Large intestine (tissue), 12 donors: ENCODE measurements at places on chromosomes 12 and 14. TPM values are rescaled to one million over a fixed set of nuclear protein-coding genes. Genes with fewer than 3 reads are reported as not detected.

ENDOU gene
- polyA plus RNA-seq, result 1.8 TPM

MANSC4 gene
- 0.19 TPM for polyA plus RNA-seq

KCNA5 gene
- 0.79 TPM for polyA plus RNA-seq

SLC6A12 gene
- polyA plus RNA-seq, result 0.27 TPM

KANSL2 gene
- 33.8 TPM for polyA plus RNA-seq

SLC25A47 gene
- 0.37 TPM for polyA plus RNA-seq

MANSC1 gene
- polyA plus RNA-seq, result 30.1 TPM

CHPT1 gene
- 174 TPM for polyA plus RNA-seq

GRCh38 chr14:101200008-101200649 is 296.6 kb upstream of the RTL1 start:
- DNase-seq, result no peak

GRCh38 chr14:83780321-83780720 is 1749.6 kb upstream of the FLRT2 start:
- DNase-seq, result no peak

DNA sequence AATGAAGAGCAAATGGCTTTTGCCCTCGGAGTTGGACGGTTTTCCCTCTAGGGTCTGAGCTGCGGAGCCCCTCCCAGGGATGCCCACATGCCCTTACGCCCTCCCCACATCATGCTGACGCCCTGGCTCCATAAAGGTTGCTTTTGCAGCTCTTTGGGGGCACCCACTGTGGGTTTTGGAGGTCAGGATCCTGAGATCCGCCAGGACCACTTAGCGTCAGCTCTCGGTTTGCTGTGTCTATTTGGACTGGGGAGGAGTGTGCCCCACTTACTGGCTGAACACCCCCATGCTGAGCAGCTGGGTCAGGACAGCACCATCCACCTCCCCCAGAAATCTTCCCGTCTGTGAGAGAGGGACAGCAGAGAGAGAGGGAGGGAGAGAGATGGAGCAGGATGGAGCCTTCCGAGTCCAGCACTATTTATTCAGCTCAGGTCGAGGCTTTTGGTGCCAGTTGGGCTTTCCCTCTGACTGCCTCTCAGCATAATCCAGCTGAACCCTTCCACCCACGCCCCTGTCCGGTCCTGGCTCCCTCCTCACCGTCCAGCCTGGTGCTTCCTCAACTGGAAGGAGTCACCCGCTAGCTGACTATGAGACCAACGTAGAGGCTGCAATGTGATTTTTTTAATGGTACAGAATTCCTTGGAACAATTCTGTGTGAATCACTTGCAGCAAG is 18.9 kb upstream of the LRTM2 start:
- no peak for DNase-seq

- DNase-seq, result no peak
Observed at GRCh38 chr12:40898505-40898904, 206.3 kb downstream of the CNTN1 start.

- DNase-seq, result no peak
Observed at GRCh38 chr12:52149182-52149641, 42.6 kb downstream of the KRT80 start.

GRCh38 chr14:101073598-101073965 is 170.1 kb upstream of the RTL1 start:
- no peak for DNase-seq

DNA sequence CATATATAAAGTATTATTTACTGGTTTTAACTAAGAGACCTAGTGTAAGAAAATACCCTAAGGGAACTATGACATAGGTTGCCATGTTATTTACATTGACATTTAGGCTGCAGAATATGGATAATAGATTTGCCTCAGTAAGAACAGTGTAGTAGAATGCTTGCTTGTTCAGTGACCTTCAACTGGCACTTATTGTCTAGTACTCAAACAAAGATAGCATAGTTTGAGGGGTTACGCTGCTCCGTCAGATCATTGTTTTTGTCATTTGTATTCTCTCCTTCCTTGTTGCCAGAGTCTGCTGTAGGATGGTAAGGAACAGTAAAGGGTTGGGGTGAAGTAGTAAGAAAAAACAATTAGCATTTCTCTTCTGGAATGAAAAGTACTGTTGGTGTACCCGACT is 33.2 kb downstream of the TOGARAM1 start:
- no peak for DNase-seq

GRCh38 chr14:23379366-23380196 is 2.7 kb downstream of the CMTM5 start:
- DNase-seq, result peak; percentile 55

- no peak for DNase-seq
Observed at GRCh38 chr14:104144911-104145825, 6.8 kb downstream of the KIF26A start.

- no peak for DNase-seq
Observed at GRCh38 chr14:104362761-104363605, 216.6 kb upstream of the C14orf180 start.

DNA sequence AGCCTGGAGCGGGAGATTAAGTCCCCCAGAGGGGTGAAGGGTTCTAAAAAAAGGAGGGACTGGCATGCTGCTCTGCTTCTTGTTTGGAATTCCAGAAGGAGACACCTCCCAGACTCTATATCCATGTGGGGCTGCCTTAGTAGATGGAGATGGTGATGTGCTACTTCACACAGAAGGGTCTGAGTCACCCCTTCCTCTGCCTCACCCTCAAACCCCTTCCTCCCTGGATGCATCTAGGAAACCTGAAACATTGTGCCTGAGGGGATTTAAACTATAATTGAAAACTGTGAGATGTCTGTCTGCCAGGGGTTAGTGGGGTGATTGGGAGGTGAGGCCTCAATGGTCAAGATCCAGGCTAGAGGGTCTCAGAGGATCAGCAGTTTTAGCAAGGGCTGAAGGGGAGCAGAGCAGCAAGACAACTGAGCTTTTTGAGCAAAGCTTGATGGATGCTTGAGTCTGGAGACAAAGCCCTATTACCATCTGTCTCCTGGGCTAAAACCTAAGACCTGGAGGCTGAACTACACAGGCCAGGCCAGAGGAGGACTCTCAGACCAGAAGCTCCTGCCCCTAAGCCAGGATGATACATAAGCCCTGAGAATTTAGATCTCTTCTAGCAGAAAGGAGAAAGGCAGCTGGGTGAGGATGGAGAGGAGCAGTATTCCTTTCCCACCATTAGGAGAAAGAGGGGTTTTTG is 314.7 kb upstream of the ATP2B1 start:
- no peak for DNase-seq

- no peak for DNase-seq
Observed at GRCh38 chr14:89418976-89419375, 1.9 kb upstream of the FOXN3 start.

DNA sequence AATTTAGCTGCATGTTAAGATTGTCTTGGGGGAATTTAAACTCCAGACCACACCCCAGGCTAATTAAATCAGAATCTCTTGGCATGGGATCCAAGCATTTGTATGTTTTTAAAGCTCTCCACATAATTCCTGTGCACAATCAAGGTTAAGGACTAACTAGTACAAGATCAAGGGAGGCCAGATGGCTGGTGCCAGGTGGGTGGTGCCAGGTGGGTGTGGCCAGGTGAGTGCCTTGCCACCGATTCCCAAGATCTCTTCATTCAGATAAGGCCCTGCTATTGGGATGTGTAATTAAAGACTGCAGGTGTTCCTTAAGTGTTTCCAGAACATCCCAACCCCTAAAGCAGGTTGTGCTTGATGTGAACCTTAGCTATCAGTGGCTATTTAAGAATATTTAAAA is 75.1 kb downstream of the NRXN3 start:
- no peak for DNase-seq

DNA sequence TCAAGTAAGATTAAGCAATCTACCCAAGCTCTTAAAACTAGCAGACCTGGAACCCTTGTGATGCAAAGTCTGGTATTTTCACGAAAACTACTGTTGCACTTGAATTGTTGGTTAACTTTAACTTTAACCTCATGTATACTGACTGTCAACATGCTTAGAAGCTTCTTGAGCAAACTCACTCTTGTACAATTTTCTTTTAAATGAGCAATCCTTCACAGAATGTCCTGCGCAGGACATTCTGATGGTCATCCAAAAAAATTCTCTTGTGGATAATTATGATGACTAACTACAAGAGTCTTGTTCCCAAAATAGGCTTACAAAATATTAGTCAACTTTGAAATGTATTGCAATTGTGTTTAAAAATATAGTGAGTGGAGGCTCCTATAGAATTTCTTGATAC is 54.0 kb upstream of the PDE3A start:
- no peak for DNase-seq

DNA sequence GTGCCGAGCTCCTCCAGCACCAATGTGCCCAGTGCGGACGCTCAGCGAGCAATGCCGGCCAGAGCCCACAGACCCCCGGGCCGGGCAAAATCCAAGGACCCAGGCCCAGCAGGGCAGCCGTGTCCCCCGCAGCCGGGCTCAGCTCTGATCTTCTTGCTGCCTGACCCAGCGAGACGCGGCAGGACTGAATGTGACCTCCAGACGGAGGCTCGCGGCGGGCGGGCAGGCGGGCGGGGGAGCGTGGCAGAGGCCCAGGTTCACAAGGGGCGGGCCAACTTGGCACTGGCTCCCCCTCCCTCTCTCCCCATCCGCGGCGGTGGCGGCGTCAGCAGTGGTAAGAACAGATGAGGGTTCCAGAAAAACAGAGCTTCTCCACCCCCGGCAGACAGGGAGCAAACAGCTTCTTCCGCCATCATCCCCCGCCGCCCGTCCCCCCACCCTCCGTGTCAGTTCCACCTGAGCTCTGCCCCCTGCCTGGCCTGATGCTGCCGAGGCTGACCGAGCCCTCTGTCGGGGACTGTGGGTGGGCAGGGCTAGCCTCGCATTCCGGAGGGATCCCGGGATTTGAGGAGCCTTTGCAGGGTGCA is 94.3 kb downstream of the RFLNA start:
- peak; percentile 71 for DNase-seq

- no peak for DNase-seq
Observed at GRCh38 chr12:11524446-11524845, 125.0 kb upstream of the ETV6 start.
